Eye (tissue), 1 donor: ENCODE measurements at places on chromosomes 13 and 19.

DNA sequence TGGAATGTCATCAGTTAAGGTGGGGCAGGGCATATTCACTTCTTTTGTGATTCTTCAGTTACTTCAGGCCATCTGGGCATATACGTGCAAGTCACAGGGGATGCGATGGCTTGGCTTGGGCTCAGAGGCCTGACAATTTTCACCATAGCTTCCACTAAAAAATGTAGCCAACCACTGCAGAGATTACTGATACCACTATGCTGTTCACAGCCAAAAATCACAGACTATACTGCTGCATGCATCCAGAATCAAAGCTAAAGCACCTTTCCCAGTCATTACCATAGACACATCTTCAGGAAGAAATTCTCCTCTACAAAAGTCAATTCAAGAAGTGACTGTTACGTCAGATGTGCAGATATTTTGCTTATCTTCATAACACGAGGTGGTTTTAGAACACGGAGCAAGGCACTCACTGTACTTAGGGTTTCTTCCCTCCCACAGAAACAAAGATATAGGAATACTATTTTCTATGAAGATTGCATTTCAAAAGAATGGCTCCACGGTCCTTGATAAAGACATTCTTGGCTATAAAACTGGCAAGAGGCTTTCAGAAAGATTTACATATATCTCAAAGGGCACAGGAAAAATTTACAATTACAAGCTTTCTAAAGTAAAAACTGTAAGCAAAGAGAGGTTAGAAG is 1556.6 kb upstream of the PRR20A start:
- DNase-seq = no peak

DNA sequence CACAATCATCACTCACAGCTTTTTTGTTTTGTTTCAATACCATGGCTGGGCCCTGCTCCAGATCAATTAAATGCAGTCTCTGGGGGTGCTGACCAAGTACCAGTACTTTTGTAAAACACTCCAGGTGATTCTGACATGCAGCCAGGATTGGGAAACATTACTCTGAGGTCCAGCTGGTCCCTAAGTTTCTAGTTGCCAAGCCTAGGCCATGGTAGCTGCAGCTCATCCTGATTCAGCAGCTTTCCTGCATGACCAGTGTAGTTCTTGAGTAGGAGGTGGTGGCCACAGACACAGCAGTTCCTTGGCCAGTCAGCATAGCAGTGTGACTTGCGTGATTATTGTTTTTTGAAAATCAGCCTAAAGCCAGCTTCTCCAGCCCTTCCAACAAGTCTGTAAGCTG is 859.1 kb downstream of the DIAPH3 start:
- DNase-seq = no peak

DNA sequence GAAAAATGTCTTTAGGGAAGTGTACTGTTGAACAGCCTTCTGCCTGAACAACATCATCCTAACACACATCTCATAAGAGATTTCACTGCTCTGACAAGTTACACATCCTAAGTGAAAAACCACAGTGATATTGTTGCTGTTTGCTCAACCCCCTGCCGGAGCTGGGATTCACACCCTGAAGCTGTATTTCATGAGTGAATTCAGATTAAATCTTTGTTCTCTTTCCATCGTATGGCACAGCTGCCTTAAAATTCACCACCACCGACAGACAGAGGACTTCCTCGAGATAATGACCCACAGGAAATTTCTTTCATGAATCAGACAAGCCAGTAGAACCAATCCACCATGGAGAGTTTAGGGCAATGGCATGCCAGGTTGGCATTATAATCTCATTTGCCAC is 280.8 kb downstream of the DCT start:
- DNase-seq = no peak

GRCh38 chr13:73865027-73865426 is 269.2 kb downstream of the KLF12 start:
- DNase-seq = no peak

DNA sequence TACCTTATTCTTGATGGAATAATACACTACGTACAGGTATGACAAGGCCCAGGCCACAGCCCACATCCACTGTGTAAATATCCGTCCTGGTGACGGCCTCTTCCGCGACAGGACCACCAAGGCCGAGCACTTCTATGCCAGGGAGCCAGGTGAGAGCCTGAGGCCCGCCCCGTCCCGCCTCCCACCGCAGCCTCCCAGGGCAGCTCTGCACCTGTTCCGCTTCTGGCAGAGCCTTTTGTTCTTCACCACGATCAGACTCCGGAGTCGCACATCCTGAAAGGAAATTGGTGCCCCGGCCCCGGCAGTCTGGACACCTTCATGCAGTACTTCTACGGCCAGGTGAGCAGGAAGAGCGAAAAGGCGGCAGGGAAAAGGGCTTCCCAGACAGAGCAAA is 10.6 kb upstream of the ZNF358 start:
- no peak for DNase-seq

DNA sequence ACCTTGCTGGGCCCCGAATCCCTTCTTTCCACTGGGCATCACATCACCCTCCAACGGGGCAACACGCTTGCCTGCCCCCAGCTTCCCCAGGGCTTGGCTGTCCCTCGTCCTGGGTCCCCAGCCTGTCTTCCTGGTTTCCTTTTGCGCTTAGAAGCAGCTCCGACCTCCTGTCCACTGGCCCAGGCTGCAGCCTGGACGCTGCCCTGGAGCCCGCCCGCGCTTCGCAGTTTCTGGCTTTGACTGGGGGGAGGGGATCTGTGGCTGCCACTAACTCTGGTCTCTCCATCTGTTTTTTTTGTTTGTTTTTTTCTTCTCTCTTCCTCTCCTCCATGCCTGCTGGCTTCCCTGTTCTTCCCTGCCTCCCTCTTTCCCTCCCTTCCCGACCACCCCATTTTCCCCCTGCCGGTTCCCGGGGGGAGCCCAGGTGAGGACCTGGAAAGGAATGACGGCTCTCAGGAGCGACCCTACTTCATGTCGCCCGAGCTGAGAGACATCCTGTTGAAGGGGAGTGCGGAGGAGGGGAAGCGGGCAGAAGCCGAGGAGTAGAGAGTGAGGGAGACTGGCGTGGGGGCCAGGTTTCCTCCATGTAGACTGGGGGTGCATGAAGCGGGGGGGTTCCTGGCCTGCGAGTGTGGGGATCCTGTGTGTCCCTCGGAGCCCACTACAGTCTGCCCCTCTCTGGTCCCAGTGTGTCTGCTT is 11.5 kb upstream of the ILF3 start:
- no peak for DNase-seq

GRCh38 chr13:106899442-106899841 is 331.5 kb upstream of the ARGLU1 start:
- DNase-seq = no peak

GRCh38 chr19:42422092-42422900 is 4.9 kb downstream of the LIPE start:
- no peak for DNase-seq

GRCh38 chr13:57633950-57634838 is 2.6 kb downstream of the PCDH17 start:
- peak; percentile 81 for DNase-seq

GRCh38 chr19:2070436-2070827 is 19.4 kb upstream of the MKNK2 start:
- DNase-seq = no peak

DNA sequence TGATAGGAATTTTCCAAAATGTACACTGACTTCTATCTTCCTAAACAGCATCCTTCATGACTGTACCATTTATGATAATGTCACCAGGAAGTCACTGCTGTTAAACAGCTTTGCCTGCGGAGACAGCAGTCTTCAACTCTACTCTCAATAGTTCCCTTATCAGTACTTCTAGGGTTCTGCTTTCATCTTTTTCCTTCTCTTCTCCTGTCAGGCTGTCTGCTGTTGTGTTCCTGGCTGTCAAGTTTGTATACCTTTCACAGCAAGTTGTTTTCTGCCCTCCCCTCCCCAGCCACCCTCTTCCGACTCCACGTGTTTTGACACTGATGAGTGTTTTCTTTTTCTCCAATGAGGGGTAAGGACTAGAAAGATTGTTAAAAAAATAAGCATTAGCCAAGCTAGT is 2.2 kb downstream of the UPF3A start:
- no peak for DNase-seq

- peak; percentile 58 for DNase-seq
Observed at GRCh38 chr13:51041126-51041525, 69.9 kb downstream of the C13orf42 start.

DNA sequence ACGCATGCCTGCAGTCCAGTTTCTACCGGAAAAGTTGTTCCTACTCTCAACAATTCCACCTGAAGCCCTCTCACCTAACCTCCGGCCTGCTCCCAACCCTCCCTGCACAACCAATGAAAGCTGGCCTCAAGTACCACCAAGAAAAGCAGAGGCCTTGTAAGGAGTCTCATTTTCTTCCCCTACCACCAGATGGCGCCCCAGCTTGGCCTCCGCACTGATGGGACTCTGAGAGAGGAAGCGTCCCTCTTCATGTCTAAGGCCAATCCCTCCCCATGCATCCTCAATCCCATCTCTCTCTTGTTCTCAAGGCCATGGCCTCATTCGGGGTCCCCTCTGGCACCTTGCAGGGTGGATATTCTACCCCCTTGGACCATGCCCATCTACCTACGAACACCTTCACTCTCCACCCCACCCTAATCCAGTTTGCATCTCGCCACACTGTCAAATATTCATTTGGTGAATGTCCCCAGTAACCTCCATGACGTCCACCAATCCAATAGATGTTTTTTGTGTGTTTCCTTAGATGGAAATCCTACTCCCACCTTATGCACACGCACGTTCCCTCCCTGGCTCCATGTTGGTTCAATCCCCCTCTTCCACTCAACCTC is 412.8 kb downstream of the ZNF536 start:
- DNase-seq = peak; percentile 34

DNA sequence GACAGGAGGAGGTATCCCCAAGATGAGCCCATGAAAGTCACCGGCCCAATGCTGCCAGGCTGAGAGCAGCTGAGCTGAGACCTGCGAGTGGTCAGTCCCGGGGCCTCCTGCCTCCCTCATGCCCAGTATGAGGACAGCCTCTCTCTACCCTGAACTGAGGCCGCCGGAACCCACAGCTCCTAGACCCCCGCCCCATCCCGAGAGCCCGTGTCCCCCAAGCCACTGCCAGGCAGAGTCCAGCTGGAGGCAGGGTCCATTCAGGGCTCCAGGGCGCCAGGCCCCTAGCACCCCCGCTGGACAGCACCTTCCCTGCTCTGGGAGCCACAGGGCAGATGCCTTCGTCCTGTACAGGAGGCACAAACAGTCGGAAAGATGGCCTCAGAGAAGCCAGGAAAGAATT is 38.7 kb downstream of the MLLT1 start:
- no peak for DNase-seq

DNA sequence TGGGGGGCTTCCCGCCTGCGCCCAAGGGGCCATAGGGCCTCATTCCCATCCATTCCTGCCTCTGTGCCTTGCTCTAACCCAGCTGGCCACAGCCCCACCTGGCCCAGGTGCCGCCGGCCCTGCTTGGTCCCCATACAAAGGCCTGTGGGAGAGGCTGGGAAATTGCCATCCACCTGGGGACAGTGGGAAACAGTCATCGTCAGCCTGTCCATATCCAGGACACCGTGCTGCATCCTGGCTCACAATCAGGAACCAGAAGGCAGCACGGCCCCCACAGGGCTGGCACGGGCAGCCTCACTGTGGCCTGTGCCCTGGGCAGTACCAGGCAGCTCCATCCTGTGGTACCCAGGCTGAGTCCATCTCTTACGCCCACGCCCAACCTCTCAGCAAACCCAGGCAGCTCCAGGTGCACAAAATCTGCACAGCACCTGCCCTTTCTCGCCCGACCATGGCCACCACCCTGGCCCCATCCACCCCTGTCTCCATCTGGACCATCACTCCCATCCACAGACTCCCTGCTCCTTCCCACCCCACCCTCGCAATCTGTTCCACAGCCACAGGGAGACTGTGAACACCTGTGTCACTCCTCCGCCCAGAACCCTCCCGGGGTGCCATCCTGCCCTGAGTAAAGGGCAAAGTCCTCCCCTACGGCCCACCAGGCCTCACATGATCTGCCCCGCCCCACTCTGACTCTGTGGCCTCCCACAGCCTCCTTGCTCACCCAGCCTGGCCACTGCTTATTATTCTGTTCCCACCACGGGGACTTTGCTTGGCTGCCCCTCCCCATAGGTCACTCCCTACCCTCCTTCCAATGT is 21.1 kb upstream of the FBXO27 start:
- no peak for DNase-seq

DNA sequence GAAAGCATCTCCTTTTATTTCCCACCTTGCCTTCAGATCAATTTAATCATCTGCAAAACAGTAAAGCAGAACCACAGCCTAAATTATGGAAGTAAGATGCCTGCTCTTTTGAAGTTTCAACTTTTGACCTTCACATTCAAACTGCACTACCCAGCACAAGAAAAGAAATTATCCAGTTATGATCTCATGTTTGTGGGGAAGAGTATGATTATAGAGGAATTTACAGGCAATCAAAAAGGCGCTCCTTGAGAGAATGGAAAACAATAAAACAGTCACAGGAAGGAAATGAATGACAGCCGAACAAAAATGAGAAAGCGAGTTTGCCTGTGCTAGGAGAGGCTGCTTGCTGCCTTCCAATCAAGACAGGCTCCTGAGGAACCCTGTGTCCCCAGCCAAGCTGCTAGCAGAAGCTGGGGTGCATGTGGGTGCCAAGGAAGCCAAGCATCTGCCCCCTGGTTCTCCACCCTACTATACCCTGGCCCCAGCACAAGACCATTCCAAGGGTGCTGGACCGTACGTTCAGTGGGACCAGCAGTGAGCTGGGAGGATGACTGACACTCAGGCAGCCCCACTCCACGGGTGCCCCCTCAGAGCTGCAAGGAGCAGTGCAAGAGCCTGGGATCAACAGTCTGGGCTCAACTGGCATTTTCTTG is 47.8 kb downstream of the PEPD start:
- DNase-seq = no peak

GRCh38 chr13:78594456-78594975 is 8.8 kb downstream of the POU4F1 start:
- peak; percentile 58 for DNase-seq

DNA sequence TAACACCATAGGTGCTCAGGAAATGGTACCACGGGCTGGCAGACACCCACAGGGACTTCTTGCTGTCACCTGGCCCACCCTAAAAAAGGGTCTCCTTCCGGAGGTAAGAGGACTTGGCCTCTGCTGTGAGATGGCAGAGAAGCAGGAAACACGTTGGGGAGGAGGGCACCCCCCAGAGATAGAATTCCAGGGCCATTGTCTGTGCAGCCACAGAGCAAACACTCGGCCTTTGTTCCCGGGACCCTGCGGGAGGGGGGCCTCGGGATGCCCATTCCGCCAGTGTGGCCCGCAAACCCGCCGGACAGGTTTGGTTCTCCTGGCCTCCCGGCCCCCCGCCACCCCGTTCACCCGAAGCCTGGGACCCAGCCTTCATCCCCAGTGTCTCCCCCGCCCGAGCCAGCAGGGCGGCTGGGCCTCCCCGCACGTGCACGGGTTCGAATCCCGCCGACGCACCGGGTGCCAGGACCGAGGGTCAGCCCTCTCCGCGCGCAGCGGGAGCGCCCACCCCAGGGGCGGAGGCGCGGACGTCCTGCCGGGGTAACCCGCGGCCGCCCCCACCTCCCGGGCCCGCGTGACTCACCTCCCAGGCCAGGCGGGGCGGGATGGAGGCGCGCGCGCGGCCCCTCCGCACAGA is 714 bp downstream of the PLPP2 start:
- DNase-seq = peak; percentile 34
